ENCODE measurements at places on chromosomes 6 and 20.

- DNase-seq = no peak
These were observed 4.2 kb upstream of the MAVS start for GRCh38 chr20:3842348-3842930.

DNA sequence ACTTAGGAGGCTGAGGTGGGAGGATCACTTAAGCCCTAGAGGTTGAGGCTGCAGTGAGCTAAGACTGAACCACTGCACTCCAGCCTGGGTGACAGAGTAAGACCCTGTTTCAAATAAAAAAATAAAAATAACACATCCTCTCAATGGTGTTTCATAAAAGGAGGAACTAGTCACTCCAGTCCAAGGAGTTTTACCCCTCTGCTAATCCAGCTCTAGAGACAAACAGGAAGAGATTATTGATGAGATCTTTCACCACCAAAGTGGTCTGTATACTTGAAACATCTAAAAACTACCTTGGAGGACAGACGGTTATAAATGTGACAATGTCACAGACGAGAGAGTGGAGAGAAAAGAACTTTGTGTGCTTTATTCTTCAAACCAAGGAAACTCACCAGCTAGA lies 58.2 kb downstream of the PIGU start:
- DNase-seq = no peak

DNA sequence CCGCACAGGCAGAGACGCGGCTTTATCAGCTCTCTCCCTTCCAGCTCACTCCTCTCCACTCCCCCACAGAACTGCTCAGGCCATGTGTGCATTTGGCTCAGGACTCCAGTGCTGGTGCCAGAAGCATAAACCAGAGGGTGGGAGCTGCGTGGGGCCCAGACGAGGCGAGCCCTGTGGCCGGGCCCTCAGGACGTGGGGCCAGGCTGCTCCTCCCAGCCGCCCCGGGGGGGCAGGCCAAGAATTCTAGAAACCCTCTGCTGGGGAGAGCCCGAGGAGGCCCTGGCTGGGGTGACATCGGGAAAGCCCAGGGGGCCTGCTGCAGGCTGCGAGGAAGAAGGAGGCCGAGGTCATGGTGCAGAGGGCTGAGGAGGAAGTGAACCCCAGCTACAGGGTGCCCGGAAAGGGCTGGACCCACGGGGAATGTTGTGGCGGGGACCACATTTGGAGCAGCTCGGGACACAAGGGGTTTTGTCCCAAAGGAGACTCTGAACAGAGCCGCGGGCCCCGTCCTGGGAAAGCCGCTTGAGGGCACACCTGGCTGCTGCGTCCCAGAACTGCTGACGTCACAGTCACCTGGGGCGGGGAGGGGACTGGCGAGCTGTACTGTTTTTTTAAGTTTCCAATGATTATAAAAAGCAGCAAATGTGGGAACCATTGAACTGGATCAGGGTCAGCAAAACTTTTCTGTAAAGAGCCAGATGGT lies 107.1 kb downstream of the BANF2 start:
- no peak for DNase-seq

DNA sequence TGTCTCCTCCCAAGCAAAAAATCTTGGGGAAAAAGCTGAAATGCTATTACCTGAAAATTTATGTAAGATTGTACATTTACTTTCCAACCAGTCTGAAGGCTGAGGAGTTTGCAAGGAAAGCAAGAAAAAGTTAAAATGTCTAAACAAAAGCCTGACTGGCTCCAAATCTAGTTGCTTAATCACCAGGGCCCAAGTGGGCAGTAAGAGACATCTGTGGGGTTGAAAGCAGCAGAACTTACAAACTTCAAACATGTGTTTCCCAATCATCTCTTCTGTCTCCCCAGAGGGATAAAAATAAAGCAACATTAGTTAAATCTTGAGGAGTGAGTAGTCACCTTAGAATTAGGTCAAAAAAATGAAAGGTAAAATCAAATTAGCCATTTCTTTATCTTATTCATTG lies 98.6 kb downstream of the OGFRL1 start:
- no peak for DNase-seq

- DNase-seq = no peak
These were observed 25.2 kb downstream of the ZNF341 start for GRCh38 chr20:33757046-33757445.
